Amniotic epithelial cell (primary cell): ENCODE measurements at places on chromosomes 7 and 10.

- no peak for DNase-seq
Observed at GRCh38 chr7:12737373-12737772, 49.9 kb downstream of the ARL4A start.

DNA sequence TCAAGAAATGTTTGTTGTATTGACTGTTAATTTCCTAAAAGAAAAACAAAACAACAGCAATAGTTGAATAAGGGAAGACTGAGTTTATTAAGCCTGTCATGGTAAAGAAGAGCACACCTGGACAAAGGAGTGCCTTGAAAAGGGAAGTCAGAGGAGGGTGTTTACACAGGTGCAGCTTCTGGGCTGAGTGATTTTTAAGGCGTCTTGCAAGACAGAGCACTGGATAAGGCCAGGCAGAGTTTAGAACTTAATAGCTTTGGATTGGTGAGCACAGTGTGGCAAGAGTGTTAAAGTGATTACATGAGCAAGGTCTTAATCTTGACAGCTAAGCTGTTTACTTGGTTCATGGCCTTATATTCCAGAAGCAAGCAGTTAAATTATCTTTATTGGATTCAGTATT, 423.2 kb downstream of the CNTNAP2 start:
- DNase-seq = no peak

DNA sequence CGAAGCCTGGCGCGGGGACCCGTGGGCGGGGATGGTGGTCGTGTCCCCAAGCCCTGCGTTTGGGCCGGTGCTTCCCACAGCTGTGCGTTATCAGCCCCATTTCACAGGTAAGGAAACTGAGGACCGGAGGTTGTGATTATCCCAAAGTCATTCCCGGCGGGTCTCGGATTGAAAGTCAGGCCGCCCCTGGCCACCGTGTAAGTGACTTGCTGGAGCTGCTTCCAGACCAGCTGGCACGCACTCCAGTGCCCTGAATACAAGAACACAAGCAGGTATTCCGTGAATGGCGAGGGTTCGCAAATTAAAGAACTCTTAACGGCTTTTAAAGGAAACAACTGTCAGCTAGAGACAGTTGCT, 675 bp upstream of the ATE1 start:
- DNase-seq = no peak

DNA sequence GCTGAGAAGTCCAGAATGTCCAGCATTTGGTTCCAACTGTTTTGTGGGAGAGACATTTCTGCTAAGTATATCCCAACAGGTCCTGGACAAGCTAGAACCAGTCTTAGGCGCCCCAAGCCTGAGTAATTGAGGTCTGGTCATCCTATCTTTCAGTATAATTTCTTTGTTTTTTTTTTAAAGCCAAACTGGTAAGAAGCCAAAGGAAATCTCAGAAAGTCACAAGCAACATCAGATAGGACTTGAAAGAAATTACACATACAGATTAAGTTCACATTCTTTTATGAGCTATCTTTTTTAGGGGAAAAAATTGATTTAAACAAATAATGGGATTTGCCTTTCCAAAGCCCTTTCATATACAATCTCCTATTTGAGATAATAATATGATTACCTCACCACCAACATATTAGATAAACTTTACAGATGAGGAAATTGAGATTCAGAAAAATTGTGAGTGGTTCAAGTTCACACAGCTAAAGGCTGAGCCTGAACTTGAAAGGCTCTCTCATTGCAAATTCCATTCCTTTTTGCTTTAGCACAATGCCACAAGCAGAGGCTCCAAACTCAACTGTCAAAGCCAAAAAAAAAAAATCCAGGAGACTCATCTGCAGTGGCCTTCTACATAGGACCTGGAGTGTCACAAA, 15.0 kb downstream of the PDLIM1 start:
- DNase-seq = peak; percentile 78

GRCh38 chr10:74855027-74855426, 28.6 kb downstream of the KAT6B start:
- DNase-seq = no peak

DNA sequence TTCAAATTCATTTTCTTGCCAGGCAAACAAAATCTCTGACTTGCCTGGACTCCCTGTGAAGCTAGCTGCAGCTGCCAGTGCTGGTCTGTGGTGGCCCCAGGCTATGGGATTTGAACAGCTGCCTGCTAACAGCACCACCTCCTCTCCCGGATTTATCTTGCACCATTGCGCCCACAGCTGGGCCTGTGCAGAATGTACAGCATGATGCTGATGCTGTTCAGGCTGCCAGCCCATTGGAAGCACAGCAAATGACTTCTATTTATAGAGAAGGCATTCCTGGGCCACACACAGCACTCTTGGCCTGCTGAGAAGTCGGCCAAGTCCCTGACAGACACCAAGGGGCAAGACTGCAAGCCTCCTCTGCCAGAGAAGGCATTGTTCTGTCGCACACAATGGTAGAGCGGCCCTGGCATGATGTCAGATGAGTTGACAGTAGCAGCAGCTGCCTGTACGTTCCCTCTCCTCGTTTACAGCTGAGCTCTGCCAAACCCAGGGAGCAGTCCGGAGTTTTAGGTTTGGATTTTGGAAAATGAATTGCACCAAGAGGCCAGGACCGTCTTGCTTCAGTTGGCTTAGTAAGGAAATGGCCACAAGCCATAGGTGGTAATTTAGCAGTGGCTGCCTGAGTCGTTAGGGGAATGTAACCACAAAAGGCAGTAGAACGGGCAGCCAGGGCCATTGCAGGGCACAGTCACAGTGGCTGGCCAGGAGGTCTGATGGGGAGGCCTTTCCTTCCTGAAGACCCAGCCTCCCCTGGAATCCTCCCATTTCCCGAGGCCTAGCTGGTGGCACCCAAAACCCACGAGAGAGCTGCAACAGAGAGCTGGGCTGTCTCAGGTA, 38.5 kb downstream of the MTURN start:
- peak; percentile 22 for DNase-seq

GRCh38 chr10:85888004-85888403, 478.6 kb downstream of the GRID1 start:
- DNase-seq = no peak

GRCh38 chr10:118792526-118792925, 37.8 kb upstream of the CACUL1 start:
- DNase-seq = peak; percentile 27

- no peak for DNase-seq
Observed at GRCh38 chr7:68009716-68010115, 1013.1 kb downstream of the TYW1 start.

- DNase-seq = no peak
Observed at GRCh38 chr7:128108641-128109423, 77.6 kb upstream of the LRRC4 start.

- DNase-seq = no peak
Observed at GRCh38 chr10:3738855-3739350, 46.1 kb downstream of the KLF6 start.

- DNase-seq = peak; percentile 89
Observed at GRCh38 chr10:60414877-60415585, 25.4 kb upstream of the ANK3 start.

- DNase-seq = no peak
Observed at GRCh38 chr10:6346631-6347030, 143.9 kb downstream of the PFKFB3 start.

GRCh38 chr7:138625849-138626230, 75.3 kb downstream of the SVOPL start:
- no peak for DNase-seq

DNA sequence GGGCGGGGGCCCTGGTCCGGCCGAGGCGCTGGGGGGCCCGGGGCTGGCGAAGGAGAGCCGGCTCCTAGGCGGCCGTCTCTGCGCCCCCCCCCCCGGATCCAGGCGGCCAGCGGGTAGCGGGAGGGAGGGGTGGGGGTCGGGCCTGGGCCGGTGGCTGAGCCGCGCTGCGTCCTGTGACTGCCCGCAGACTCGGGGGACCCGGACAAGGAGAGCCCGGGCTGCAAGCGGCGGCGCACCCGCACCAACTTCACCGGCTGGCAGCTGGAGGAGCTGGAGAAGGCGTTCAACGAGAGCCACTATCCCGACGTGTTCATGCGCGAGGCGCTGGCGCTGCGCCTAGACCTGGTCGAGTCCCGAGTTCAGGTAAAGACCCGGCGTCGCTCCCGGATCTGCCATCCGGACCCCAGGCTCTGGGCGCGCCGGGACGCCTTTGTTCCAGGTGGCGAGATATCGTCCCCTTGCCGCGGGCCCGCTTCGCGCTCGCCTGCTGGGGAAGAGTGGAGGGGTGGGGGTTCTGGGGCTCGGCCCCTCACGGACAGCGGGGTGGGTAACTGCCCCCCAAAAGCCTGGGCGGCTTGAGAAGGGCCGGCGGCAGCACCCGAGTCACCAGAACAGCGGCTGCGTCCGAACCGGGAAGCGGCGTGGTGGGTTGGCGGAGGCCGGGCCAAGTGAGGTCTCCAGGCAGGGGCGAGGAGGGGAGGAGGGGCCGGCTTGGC, 819 bp downstream of the UNCX start:
- DNase-seq = no peak

DNA sequence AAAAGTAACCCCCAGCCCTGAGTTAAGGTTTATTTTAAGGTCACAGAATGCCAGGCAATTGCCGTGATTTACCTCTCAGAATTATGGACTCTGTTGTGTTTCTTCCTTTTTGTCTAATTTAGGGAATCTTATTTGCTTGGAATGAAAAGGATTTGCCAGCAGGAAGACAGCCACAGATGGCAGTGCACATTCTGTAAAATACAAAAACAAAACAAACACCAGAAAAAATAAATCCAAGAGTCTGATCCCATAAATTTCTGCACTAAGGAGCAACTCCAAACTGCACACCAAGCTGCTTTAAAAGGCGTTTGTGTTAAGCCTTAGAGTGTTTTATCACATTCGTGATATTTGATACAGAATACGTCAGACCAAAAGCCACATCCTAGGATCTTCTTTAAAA, 199.0 kb upstream of the C7orf33 start:
- no peak for DNase-seq

- DNase-seq = peak; percentile 72
Observed at GRCh38 chr7:132836746-132837145, 245.1 kb downstream of the CHCHD3 start.

- no peak for DNase-seq
Observed at GRCh38 chr10:80540618-80540980, 2.9 kb downstream of the SH2D4B start.

GRCh38 chr7:99309111-99309510, 16.6 kb upstream of the ARPC1A start:
- DNase-seq = no peak

GRCh38 chr7:28955356-28955717, 2.8 kb downstream of the TRIL start:
- no peak for DNase-seq

GRCh38 chr7:2515424-2516193, 4.0 kb upstream of the LFNG start:
- no peak for DNase-seq

DNA sequence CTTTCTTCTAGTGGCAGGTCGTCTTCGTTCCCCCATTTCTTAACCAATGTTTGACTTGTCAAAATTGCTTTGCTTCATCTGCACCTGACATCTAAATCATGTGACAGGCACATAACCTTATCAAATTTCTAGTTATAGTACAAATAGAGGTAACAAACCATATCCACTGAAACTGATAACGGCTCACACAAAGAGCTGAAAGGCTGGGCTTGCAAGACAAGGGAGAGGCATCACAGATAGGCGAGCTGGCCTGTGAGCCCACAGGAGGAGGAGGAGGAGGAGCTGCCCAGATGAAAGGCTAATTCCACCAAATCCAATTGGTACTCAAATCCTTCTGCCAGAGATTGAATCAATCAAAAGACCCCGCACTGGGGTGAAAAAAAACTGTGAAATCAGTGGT, 80.2 kb upstream of the NEBL start:
- DNase-seq = no peak

- peak; percentile 89 for DNase-seq
Observed at GRCh38 chr7:107659666-107660065, 962 bp upstream of the SLC26A4 start.

GRCh38 chr7:23443974-23444373, 26.3 kb downstream of the IGF2BP3 start:
- no peak for DNase-seq

GRCh38 chr7:25391295-25391861, 163.1 kb upstream of the NPVF start:
- DNase-seq = peak; percentile 42

GRCh38 chr7:127628445-127628844, 10.5 kb upstream of the PAX4 start:
- no peak for DNase-seq

GRCh38 chr10:68869623-68870022, 31.5 kb upstream of the DDX50 start:
- DNase-seq = peak; percentile 13

GRCh38 chr7:2420216-2420933, 17.0 kb downstream of the CHST12 start:
- DNase-seq = no peak

DNA sequence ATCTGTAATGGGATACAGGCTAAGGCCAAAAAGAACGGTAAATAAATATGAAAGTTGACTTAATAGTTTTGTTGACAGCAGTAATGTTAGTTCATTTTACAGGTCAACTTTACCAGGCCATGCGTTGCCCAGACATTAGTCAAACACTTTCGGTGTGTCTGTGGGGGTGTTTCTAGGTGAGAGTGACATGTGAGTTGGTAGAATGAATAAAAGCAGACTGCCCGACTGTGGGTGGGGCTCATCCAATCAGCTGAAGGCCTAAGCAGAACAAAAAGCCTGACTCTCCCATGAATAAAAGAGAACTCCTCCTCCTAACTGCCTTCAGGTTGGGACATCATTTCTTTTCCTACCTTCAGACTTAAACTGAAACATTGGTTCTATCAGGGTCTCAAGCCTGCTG, 132.3 kb downstream of the MTPAP start:
- DNase-seq = no peak

DNA sequence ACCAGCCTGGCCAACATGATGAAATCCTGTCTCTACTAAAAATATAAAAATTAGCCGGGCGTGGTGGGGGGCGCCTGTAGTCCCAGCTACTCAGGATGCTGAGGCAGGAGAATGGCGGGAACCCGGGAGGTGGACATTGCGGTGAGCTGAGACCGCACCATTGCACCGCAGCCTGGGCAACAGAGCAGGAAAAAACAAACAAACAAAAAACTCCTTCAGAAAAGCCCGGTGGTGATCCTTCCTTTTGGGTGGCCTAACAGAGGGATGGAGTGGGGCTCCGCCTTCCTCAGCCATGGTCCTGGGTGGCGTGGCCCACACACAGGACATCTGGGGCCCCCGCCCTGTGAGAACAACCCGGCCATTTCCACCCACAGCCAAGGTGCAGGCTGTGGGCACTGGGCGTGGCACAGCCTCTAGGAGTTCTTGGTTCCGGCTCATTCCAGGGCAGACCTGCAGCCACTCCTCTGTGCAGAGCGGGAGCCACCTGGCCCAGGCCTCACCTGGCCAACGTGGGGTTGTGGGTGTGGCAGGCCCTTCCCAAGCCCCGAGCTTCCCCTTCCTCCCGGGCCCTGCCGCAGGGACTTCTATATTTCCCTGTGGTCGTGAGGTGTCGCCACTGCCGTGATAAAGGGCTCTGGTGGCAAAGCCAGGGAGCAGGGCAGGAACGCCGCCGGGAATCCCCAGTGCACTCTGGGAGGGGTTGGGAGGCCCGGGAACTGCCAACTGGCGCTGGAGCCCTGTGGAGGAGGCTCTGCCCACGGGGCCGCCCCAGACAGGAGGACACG, 37.6 kb downstream of the GET4 start:
- no peak for DNase-seq

DNA sequence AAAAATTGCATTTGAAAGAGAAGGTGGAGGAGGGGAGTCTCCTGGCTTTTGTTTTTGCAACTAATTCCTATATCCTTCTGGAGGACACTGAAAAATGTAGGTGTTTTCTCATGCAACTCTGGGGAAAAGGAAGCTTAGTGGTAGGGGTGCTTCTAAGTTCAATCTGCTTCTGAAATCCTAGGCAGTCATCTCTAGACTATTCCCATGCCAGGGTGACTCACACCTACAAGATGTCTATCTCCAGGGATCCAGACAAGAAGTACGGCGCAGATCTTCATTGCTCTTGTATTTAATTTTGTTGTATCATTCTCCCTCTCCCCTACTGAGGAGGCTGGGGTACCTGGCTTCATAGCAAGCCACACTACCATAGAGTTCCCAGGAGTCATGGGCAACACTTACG, 258.8 kb downstream of the PHF14 start:
- peak; percentile 3 for DNase-seq
